ENCODE measurements at places on chromosomes 3 and 15.

DNA sequence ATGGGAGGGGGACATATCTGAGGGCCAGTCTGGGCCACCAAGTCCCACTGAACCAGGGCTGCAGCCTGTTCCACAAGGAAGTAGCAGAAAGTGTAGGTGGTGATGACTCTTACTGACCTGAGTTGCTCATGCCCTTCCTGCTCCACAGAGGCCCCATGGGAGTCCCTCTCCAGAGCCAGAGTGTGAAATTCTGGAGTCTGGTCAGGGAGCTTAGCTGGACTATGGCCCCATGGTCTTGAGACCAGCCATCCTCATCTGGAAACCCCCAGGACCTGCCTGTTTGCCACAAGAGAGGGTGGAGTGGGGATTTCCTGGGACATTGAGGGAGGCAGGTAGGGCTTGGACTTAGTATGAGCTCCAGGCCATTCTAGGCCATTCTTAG lies 3.0 kb downstream of the SPINT1 start:
- DNase-seq: no peak

- peak; percentile 2 for DNase-seq
Measured at GRCh38 chr3:139111392-139112229, 66.9 kb upstream of the PRR23C start.

GRCh38 chr15:84992157-84992944 lies 10.7 kb downstream of the PDE8A start:
- peak; percentile 19 for DNase-seq

GRCh38 chr3:61354604-61355003 lies 103.4 kb upstream of the FHIT start:
- no peak for DNase-seq

GRCh38 chr15:92651877-92652575 lies 3.5 kb downstream of the FAM174B start:
- no peak for DNase-seq

GRCh38 chr3:10365791-10366190 lies 44.9 kb upstream of the SEC13 start:
- no peak for DNase-seq
